NCI-H1436 treated with DMSO at 0.1 percent for 48 hours (cell line): ENCODE measurements at places on chromosomes 5 and 9.

DNA sequence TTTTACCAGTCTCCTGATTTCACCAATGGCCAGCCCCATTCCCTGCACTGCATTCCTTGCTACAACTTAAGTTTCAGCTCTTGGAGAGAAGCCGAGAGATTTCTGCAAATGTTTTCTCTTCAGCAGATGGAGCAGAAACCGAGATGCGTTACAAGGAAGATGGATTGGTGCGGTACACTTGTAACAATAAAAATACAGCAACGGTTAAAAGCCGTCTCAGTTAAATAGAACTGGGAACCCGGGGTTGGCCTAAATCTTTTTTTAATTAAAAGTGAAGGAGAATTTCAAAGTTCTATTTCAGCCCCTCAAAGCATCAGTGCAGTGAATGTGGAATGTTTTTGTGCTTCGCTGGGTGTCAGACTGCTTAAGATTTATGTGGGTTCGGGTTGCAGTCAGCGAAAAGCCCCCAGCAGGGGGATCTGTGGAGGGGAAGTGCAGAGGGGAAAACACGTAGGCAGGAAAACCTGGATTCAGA is 19.8 kb downstream of the BRINP1 start:
- no peak for DNase-seq

- DNase-seq: no peak
Observed at GRCh38 chr5:90696153-90696552, 137.6 kb downstream of the ADGRV1 start.

DNA sequence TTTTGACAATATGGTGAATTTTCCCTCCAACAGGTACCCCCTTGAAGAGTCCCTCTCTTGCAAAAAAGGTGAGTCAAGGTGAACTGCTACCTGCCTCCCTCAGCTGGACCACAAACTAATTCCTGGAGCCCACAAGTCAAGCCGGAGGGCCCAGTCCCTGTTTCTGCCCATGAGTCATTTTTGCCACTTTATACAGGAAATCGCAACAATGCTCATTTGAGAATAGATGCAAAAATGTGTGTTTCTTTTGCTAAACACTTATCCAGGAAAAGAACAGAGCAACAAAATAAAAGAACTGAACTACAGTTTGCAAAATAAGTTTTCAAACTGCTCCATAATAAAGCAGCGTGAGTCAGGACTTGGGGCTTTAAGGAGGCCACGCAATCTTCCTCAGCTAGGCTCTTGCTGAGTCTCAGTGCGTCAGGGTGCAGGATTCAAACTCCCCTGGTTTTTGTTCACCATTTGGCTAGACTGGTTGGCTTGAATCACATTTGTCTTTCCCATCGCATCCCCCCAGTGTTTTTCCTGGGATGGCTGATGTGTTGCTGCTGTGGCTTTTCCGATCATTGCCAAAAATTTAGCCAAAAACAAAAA is 102.7 kb downstream of the GOLPH3 start:
- DNase-seq: no peak

DNA sequence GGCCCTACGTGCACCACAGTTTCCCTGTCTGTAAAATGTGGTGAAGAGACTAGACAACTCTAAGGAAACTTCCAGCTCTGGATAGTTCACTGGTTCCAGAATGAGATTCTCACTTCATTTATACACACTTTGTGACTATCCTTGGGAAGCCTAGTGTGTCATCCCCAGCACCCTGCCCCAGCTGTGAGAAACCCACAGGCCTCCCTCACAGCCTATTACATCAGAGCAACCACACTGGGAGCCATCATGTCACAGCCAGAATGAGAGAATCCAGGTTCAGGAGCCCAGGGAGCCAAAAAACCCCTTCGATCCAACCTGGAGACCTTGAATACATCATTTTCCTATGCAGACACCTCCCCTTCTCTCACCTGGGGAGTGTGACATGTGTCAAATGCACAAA is 21.0 kb upstream of the HAND1 start:
- DNase-seq: no peak

GRCh38 chr5:159891371-159891770 is 24.9 kb upstream of the ADRA1B start:
- DNase-seq: no peak

- DNase-seq: no peak
Observed at GRCh38 chr9:74821636-74822035, 66.1 kb downstream of the TRPM6 start.

GRCh38 chr5:135306557-135306956 is 92.5 kb downstream of the MACROH2A1 start:
- no peak for DNase-seq

DNA sequence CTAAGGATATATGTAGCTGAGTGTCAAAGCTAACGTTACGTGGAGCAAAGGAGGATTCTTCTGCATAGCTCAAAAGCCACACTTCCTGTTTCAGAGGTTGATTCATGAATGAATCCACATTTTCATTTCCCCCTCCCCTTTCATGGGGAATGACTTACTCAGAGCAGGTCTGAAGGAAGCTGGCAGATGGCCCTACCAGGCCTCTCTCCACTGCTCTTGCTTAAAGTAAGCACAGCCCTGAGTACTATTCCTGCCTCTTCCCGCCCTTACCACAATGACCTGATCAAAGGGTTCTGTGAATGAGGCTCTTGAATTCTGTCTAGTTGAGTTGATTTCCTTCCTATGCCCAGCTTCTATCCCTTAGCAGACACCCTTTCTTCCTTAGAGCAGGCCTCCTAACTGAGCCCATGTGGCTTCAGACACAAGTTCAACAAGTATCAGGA is 6.3 kb downstream of the IGIP start:
- no peak for DNase-seq

DNA sequence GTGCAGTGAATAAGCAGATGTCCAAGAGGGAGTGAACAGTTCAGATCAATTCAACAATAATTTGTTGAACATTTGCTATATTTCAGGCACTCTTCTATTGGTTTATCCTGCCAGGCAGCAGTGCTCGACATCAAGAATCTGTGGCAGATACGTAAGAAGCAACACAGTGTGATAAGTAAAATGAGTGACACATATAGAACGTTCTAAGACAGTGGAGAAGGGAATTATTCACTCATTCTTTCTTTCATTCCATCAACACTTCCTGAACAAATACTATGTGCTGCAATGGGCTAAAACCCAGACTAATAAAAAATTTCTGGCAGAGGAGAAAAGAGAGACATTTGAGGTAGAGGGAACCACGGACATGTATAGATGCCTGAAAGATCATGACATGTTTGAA is 89.9 kb upstream of the GLIS3 start:
- DNase-seq: no peak
